ENCODE measurements at places on chromosomes 5 and 9.

DNA sequence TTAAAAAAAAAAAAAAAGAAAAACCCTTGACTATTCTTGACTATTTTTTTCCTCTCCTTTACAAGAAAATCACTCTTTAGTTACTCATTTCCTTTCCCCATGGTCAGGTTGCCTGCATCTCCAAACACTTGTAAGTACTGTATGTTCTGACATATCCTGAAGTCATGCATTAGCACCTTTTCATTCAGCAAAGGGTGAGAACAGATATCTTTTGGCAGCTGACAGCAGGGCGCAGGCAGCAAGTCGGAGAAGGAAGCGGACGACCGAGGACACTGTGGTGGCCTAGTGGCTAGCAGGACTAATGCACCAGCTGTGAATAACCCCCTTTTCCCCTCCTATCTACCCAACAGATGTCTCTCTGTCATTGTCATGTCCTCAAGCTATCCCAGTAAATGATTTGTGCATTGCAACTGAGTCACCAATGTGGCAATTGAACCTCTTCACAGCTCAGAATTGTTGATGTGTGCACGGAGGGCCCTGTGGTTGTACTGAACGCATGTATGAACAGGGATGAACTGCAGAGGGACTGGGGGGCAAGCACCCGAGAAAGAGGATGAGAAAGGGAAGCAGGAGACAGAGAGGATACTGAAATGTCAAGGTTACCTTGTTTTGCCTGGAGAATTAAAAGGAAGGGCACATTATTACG is 996.0 kb upstream of the ARRDC3 start:
- no peak for DNase-seq

DNA sequence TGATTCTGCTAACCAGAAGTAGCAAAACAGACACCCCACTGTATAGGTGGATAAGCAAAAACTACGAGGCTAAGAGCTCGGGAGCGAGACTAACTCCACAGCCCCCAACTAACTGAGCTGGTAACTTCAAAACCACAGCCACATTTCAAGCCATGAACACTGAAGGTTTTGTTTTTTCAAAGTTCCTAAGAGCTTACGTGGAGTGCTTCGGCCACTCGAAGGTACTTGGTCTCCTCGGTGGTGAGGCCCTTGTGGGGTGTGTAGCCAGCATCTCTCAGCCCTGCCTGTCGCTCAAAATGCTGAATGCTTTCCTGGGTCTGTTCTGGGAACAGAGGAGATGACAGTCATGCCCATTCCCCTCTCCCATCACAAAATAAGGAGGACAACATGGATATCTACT is 11.1 kb downstream of the KIAA1191 start:
- DNase-seq: no peak

DNA sequence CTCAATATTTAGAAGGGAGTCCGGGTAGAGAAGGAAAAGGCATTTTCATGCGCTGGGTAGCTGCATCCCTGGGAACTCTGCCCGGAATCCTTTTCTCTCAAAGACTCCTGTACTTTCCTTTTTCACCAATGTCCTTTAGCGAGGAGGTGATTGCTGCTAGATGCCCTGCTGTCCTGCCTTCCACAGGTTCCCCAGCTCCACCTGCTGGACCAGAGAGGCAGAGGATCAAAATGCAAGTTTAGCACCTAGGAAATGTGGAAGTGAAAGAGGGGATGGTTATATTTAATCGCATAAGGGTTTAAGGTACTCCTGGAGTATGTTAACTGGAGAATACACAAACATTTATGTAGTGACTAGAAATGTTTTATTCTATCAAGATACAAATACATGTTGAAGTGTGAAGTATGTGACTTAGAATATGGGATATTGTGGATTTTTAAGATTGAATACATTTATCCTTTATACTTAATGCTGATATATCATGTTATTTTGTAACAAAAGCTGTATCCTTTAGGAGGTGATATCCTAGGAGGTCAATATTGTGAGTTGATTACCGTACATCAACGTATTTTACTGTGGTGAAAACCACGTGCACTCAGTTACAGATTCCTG is 145.7 kb downstream of the ARHGAP26 start:
- no peak for DNase-seq

GRCh38 chr9:127200106-127200862 is 64.3 kb upstream of the GARNL3 start:
- DNase-seq: no peak

GRCh38 chr9:134791009-134791408 is 89.6 kb upstream of the FCN2 start:
- no peak for DNase-seq

DNA sequence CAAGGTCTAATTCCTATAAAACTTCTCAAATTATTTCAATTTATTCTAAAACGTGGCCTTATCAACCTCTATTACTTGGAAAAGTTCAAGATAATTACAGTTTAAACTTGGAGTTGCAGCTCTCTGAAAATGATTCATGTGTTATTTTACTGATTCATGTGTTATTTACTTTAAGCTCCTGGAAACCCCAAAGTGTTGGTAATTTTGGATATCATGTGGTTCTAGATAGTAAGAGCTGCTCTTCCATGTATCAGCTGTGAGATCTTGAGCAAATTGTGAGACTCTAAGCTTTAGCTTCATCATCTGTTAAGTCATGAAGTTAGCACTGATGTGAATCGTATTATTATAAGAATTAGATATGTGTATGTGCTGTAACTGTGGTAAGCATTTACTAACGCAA is 749.2 kb downstream of the TLE4 start:
- DNase-seq: no peak

GRCh38 chr5:116145416-116145815 is 60.6 kb downstream of the COMMD10 start:
- DNase-seq: no peak

Data from stimulated activated CD4-positive, alpha-beta T cell treated with anti-CD3 and anti-CD28 coated beads, Interleukin-4, amount 100 ng/mL, for 4 hours (primary cell).